ENCODE measurements at places on chromosomes 2 and 18.
A peak's percentile ranks its signal among the peaks of the same experiment; 100 is the strongest.

GRCh38 chr2:201520201-201520600, 68.7 kb downstream of the STRADB start:
- no peak for DNase-seq

GRCh38 chr2:241555711-241556110, 2.8 kb upstream of the BOK start:
- no peak for DNase-seq

DNA sequence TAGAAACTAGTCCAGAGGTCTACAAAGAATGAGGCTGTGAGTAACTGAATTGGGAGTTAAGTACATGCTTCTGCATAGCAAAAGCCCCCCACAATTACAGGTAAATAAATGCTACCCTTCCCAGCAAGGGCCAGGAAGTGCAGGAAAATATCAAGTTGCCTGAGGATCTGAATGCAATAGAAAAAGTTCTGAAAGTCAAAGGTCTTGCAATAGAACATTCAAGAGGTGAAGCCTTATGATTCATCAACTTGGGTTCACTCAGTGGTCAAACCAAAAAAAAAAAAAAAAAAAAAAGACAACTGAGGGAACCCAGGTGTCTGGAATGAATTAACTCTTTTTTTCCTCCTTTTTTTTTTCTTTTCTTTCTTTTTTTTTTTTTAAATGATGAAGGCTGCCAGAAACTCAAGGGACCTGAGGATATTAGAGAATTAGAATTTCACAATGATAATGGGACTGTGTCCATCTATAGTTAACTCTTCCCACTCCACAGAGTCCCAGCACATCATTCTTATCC, 42.9 kb upstream of the RFX8 start:
- DNase-seq = no peak

DNA sequence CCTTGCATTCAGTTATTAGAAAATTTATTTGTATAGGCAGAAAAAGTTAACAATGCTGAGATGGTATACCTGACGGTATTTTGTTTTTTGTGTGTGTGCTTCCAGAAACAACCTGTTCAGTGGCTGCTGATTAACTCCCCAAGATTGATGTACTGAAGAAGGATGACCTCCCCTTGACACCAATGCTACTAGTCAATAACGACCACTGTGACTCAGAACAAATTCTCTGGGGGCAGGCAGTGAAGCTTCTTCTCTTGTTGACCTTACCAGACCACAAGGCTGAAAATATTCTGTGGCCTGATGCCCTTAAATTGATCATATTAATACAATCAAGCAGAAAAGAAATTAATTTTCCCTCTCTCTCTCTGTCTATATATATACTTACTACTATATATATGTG, 1182.9 kb upstream of the CRIM1 start:
- DNase-seq = no peak

DNA sequence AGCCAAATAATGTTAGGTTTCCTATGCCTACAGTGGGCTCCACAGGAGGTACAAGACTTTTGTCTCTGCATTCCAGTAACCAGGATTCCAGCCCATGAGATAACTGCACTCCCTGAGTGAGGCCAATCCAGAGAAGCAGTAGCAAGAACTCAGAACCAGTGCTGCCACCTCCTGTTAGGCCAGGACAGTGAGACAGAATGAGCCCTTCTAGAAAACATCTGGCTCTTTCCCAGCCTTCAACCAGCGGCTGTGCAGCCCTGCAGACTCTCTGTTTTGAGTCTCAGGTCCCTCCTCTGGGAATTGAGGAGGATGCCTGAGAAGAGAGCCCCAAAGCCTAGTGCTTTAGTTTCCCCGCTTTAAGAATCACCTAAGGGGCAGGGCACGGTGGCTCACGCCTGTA, 44.2 kb downstream of the ARID5A start:
- no peak for DNase-seq

- DNase-seq = no peak
These were observed 268.5 kb downstream of the HAUS1 start for GRCh38 chr18:46372670-46373069.

DNA sequence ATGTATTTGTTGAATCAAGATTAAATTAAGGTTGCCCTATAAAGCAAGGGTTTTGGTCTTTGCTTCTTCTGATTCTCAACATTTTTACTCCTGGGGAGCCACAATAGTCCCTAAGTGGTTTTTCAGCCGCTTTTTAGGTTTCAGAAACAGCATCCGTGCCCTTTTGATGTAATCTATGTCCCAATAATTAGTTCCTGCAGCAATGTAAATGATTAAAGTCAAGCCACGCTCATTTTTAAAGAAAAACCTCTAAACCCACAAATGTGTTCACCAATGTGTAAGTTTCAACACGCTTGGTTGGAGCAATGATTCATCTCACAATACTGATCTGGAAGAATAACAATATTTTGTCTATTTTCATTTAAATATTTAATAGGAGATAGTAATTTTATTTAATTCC, 5.6 kb downstream of the ARL4C start:
- peak; percentile 20 for DNase-seq
